ENCODE measurements at places on chromosomes 16 and 17.

DNA sequence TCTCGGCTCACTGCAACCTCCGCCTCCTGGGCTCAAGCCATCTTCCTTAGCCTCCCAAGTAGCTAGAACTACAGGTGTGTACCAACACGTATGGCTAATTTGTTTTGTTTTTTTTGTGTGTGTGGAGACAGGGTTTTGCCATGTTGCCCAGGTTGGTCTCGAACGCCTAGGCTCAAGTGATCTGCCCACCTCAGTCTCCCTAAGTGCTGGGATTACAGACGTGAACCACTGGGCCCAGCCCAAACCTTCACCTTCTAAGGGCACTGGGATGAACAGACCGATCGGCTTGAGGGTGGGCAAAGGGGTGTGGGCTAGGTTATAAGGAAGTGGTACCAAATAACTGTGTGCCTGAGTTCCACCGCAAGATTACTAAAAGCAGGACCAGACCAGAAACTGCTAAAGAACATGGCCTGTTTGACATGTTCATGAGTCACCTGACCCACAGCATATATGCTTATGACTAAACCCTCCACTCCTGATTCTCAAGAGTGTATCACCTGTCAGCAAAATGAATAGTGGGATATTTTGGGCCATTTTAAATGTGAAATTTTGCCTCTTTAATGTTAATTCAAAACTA lies 8.1 kb downstream of the TMEM97 start:
- DNase-seq = no peak

DNA sequence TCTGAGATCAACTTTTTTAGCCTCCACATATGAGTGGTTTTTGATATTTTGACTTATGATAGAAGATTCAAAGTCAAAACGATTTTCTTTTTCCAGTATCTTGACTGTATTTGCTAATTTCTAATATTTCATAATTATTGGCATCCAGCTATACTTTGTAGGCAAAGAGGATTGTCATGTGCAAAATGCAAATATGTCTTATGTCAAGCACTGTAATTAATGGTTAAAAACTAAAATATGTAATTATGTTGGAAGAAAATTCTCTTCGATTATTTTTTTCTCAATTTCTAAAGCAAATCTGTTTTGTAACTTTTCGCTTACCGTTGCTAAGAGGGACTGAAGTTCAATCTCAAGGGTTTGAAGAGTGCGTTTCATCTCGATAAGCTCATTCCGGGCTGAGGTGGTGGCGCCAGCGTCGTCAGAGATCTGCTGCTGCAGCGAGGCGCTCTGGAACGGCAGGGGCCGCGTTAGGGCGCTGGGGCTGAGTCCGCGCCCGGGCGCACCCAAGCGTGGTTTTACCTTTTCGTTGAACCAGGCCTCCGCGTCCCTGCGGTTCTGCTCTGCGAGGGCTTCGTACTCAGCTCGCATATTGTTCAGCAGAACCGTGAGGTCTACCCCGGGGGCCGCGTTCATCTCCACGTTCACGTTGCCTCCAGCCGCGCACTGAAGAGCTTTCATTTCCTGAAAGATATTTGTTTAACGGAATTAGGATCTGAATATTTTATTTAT lies 3.0 kb downstream of the KRT27 start:
- no peak for DNase-seq

- no peak for DNase-seq
Measured at GRCh38 chr16:73482310-73482709, 434.4 kb upstream of the ZFHX3 start.

DNA sequence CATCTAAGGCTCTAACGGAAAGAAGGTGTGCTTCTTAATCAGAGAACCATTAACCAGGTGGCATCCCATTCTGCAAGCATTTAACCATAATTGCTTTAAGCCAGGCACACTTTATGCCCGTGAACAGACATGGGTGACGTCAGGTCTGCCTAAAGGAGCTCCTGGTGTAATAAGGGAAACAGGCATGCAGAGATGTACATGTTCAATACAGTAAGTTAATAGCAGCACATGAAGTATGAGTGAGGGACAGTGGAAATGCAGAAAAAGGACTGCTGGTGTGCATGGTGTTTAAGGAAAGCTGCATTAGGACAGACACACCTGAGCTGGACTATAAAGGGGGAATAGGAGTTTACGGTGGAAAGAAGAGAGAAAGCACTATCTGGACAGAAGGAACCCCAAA lies 18.6 kb downstream of the DYNLRB2 start:
- no peak for DNase-seq

- no peak for DNase-seq
Measured at GRCh38 chr17:74008196-74008595, 195.3 kb upstream of the RPL38 start.

DNA sequence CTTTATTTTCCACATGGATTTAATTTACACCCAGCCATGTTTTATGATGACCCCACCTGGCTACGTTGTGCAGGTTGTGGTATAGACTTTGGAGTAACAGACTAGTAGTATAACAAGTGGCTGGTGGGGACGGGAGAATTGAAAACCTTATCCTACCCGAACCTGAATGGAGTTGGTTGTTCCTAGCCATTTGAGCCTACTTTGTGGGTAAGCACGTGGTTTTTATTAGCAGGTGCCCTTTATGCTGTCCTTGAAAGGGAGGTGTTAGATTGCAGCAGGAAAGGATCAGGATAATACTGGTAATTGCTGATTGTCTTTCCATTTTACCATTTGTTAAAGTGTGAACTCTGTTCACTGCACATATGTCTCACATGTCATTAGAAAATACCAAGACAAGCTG lies 31.9 kb upstream of the PHAF1 start:
- no peak for DNase-seq

- DNase-seq = no peak
Measured at GRCh38 chr16:2787406-2787805, at the start of gene PRSS33. Gene PRSS33, minus strand, starts transcription at chr16:2787560. Its CDS starts 1,013 bp downstream, at chr16:2786547.

GRCh38 chr16:31265329-31266245 lies 5.8 kb downstream of the ITGAM start:
- no peak for DNase-seq
